Activated naive CD8-positive, alpha-beta T cell treated with anti-CD3 and anti-CD28 coated beads, Interleukin-2, amount 50 U/mL, for 16 hours (primary cell): ENCODE measurements at places on chromosomes 6 and 20.

- DNase-seq, result no peak
These were observed 744.1 kb downstream of the DHX35 start for GRCh38 chr20:39706184-39706663.

- no peak for DNase-seq
These were observed 222.4 kb upstream of the JARID2 start for GRCh38 chr6:15023448-15023847.

DNA sequence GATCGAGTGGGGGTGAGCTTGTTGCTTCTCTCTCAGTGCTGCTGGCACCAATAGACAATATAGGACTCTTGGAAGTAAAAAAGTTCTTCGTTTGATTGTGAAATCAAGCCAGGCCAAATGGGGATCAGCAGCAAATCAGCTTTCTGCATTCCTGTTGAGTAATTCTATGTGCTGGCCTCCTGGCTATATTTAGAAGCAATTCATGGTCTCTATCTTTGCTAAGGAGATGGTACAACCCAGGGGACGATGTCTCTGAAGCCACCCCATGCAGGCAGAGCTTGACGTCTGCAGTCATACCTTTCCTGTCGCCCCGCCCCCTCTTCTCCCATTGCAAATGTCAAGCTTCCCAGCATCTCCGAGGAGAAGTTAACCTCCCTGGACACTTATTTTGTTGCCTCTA is 199.1 kb downstream of the SCP2D1 start:
- DNase-seq, result no peak

- DNase-seq, result no peak
These were observed 733 bp upstream of the GOPC start for GRCh38 chr6:117602899-117603588.

GRCh38 chr6:124812067-124812466 is 150.2 kb upstream of the RNF217 start:
- DNase-seq, result no peak

DNA sequence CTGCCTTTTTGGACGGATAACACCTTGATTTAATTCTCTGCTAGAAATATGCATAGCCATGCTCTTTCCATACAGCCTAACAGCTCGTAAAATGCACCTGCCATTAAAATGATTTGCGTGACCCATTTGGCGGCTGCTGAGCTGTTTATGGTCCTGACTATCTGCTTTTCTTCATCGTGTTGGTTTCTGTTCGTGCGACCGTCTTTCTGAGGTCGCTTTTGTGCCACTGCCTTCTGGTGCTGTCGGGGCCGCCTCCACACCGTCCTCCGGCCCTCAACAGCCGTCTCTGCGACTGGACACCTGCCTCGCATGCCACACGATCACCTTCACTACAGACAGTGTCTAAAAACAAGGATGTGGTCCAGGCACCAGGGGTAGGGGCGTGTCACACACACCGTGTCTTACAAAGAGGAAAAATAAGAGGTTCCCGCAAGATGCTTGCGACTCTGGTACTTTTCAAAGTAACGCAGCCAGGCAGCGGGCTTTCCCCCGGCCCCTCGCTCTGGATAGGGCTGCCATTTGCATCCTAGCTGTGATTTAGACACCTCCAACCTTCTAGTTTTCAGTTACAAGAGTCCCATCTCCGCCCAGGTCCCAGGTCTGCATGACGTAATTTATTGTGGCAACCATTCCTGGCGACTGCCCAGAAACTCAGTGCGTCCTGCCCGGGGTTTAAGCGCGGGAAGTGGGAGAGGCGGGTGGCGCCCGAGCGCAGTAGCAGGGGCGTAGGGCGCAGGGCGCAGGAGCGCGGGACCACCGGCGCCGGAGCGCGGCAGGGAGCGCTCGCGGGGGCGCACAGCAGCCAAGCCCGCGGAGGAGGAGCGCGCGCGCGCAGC is at the start of gene STMND1:
Gene STMND1 (plus strand): TSS at position 629 of the 836 bp plus-strand sequence. CDS start 208 bp downstream, outside the sequence.
- no peak for DNase-seq

DNA sequence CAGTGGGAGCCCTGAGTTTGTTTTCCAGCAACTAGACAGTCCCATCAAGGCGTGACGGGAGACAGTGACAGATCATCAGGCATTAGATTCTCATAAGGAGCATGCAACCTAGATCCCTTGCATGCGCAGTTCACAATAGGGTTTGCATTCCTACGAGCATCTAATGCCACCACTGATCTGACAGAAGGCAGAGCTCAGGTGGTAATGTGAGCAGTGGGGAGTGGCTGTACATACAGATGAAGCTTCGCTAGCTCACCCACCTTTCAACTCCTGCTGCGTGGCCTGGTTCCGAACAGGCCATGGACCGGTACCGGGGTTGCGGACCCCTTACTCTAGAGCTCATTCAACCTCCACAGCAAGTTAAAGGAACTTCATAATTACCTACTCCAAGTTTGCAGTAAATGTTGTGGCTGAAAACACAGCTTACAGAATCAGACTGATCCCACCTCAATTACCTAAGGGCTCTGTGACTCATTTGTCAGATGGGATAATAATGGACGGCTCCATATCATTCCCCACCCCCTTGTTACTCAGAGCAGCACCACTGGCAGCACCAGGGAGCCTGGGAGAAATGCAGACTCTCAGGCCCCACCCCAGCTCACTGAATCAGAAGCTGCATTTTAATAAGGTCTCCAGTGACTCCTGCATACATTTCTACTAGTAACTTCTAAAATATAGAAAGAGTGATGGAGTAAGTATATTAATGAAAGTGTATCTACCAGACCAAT is 15.7 kb downstream of the PXMP4 start:
- DNase-seq, result no peak

DNA sequence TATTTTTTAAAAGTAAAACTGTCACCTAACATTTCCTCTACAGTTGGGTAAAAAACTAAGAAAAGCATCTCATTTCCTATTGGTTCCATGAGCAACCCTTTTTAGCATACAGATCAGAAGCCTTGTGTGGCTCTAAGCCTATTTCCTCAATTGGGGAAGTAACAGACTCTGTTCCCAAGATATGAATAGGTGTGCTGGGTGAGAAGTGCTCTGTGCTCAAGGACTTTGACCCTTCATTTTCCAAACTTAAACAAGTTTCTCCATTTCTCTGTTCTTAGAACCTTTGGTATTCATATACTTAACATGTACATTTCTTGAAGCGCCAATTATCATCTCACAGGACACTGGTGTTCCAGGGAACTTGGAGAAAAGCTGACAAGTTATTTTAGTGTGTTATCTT is 24.1 kb downstream of the CARMIL1 start:
- DNase-seq, result no peak

DNA sequence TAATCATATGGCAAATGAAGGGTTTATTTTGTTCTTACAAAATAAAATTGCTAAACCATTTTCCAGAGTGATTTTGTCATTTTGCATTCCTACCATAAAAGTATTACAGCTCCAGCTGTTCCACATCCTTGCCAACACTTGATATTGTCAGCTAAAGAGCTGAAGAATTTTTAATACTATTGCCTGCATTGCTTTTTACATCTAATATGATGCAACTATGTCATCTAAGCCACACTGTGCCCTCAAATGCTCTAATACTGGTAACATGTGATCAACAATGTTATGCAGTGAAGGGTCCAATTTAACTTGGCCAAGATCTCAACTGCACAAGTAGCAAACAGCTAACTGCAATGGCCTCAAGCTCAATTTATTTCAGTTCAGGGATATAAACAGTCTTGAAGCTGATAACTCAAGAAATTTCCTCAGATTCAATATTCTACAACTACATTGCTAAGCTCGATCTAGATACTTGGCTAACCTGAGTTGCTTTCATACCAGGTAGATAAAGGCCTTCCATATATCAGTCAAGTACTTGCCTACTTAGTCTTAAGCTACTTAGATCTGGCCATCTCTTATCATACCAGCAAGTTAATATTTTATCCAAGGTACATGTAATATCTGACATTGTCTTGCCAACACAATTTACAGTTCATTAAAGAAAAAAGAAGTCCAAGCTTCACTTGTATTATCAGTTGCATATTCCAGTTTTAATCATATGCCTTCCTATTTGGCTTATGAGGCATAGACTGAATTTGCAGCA is 17.0 kb downstream of the AKIRIN2 start:
- DNase-seq, result no peak

GRCh38 chr6:154994836-154995253 is 270 bp upstream of the TIAM2 start:
- DNase-seq, result no peak

- no peak for DNase-seq
These were observed 282.7 kb downstream of the HAO1 start for GRCh38 chr20:7657569-7657968.

- no peak for DNase-seq
These were observed 46.2 kb upstream of the SDHAF4 start for GRCh38 chr6:70520575-70520974.

GRCh38 chr6:1242446-1242845 is 69.5 kb upstream of the FOXQ1 start:
- no peak for DNase-seq
